CD14-positive monocyte (primary cell): ENCODE measurements at places on chromosomes 2 and 18.
A peak's percentile ranks its signal among the peaks of the same experiment; 100 is the strongest.

GRCh38 chr2:236679884-236680860, 110.5 kb downstream of the ACKR3 start:
- no peak overlapping the region for H3K4me3 ChIP-seq
- no peaks in the 10 kb centered on the region for H3K36me3 ChIP-seq
- no peaks in the 10 kb centered on the region for H3K27me3 ChIP-seq
- DNase-seq = no peak
- no peaks in the 10 kb centered on the region for H3K4me1 ChIP-seq

GRCh38 chr2:241048949-241049343, 50.5 kb downstream of the SNED1 start:
- H3K36me3 ChIP-seq = no peaks in the 10 kb centered on the region
- H3K27me3 ChIP-seq = no peaks in the 10 kb centered on the region
- no peak overlapping the region for H3K4me3 ChIP-seq
- H3K4me1 ChIP-seq = no peaks in the 10 kb centered on the region
- H3K27ac ChIP-seq = no peak overlapping the region
- DNase-seq = no peak

DNA sequence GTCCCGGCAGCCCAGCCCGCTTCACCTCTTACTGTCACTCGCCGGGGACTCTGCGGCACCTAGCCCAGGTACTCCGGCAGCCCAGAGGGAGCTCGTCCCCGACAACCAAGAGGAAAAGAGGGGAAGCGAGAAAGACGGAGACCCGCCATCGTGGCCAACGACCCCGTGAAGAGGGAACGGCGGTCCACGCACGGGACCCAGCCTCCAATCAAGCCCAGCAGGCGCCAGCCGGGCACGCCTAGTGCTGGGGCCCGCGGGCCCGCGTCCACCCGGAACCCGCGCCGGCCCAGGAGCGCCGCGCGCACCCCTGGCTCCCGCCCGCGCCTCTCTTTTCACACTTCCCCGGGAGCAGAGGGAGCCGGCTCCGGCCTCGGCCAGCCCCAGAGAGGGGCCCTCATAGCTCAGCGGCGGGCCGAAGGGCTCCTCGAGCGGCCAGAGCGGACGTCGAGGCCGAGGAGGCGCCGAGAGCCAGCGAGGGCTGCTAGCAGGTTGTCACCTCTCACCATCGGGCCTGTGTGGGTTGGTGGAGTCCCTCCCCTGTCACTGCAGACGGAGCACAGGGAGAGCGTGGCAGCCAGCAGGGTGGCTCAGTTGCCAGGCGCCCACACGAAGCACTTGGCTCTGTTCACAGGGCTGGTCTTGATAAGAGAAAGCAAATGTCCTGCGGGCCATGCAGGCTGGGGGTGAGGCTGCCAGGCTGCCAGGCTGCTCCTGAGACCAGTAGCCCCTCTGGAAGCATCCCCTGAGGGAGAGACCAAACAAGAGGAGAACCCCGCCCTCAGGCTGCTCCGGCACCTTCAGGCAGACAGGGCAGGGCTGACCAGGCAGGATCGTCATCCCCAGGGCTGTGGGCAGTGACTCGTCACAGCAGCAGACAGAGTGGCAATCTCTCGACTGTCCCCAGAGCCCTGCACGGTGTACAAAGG, 36.9 kb upstream of the KLF11 start:
- H3K36me3 ChIP-seq = no peaks in the 10 kb centered on the region
- H3K27ac ChIP-seq = no peak overlapping the region
- DNase-seq = peak; percentile 15
- peaks cover 18% of the 10 kb centered on the region for H3K27me3 ChIP-seq
- no peak overlapping the region for H3K4me3 ChIP-seq

DNA sequence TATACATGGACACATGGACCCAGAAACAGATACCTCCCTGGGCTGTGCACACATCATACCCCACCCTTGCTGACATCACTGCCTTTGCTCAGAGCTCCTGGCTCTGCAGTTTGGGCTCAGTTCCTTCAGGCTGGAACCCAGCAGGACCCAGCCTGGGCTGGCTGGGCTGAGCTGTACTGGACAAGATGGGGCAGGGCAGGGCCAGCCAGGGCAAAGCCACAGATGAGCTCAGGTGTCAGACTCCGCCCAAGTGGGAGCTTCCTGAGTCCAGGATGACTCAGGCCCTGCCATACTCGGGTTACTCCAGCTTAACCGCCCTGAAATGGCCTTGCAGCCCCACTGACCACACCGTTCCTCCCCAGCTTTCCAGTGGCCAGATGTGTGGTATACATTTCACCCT, 284.9 kb downstream of the OSR1 start:
- H3K4me3 ChIP-seq = no peak overlapping the region
- H3K4me1 ChIP-seq = no peaks in the 10 kb centered on the region
- no peak overlapping the region for H3K27ac ChIP-seq
- DNase-seq = no peak

GRCh38 chr2:204551512-204551863, 6.2 kb downstream of the PARD3B start:
- no peak overlapping the region for H3K4me3 ChIP-seq
- no peak for DNase-seq
- H3K36me3 ChIP-seq = no peaks in the 10 kb centered on the region
- peaks cover 2% of the 10 kb centered on the region for H3K27me3 ChIP-seq

DNA sequence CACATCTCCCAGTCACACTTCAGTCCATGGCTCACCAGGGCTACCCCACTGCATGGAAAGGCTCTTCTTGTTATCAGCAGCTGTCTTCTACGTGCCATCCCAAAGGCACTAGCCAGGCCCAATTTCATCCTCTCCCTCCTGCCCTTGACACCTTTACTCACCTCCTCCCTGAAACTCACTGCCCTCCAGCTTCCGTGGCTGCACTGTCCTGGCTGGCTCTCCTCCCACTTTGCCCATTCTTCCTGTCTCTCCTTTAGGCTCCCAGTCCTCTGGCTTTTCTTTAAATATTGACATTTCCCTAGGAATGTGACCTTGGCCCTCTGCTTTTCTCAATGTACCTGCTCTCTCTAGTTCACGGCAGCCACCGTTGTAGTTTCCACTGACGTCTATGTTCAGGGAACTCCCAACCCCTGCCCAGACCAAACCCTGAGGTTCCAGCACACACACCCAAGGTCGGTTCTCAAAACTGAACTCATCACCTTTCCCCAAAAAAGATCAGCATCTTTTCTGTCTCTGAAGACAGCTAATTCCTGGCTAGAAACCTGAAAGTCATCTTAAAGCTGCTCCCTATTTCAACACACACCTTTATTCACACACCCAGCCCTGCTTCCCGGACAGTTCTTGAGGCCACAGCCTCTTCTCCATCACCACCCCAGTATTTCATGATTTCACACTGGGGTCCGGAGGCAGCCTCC, 36.7 kb downstream of the WDFY1 start:
- H3K4me1 ChIP-seq = peaks cover 11% of the 10 kb centered on the region
- no peak for DNase-seq
- H3K4me3 ChIP-seq = no peak overlapping the region
- no peaks in the 10 kb centered on the region for H3K27me3 ChIP-seq

DNA sequence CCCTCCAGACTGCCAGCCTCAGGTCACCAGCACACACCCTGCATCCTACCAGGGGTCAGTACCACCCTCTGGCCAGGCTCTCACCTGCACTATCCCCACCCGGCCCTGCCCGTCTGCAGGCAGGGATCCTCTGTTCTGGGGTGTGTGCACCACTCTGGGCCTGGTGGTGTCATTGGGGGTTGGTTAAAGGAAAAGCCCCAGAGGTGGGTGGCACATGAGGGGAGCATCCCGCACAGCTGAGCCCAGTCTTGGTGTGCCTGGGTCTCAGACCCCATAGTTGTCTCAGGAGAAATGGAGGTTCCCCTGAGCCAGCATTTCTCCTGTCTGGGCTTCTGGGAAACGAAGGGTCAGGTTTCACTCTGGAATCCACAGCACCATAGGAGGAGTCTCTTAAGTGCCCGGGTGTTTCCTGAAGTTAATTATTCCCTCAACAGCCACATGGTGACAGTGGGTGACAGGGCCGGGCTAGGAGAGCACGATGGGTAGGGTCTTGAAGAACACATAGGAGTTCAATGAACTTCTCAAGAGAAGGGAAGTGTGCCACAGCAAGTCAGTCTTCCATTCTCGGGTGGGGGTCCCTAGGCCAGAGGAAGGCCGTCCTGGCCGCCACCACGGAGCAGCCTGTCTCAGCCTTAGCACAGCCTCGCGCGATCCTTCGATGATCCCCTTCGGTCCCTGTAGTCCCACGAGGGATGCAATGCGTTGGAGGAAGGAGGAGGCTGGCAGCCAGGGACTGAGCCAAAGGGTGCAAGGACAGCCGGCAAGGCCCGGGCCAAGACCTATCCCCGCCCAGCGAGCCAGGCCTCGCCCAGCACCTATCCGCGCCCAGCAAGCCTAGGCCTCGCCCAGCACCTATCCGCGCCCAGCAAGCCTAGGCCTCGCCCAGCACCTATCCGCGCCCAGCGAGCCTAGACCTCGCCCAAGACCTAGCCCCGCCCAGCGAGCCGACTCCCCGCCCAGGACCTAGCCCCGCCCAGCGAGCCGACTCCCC, 1.1 kb upstream of the FARP2 start:
- peak; percentile 62 for DNase-seq
- peaks cover 39% of the 10 kb centered on the region for H3K36me3 ChIP-seq
- peak overlapping the region; percentile 47 for H3K4me3 ChIP-seq
- peaks cover 29% of the 10 kb centered on the region for H3K4me1 ChIP-seq
- no peaks in the 10 kb centered on the region for H3K27me3 ChIP-seq

DNA sequence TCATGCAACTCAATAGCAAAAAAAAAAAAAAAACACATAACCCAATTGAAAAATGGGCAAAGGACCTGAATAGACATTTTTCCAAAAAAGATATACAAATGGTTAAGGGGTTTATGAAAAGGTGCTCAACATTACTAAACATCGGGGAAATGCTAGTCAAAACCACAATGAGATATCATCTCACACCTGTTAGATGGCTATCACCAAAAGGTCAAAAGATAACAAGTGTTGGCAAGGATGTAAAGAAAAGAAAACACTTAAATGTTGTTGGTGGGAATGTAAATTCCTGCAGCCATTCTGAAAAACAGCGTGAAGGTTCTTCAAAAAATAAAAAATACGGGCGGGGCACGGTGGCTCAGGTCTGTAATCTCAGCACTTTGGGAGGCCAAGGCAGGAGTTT, 112.4 kb upstream of the CAB39 start:
- H3K4me3 ChIP-seq = no peak overlapping the region
- no peaks in the 10 kb centered on the region for H3K36me3 ChIP-seq
- no peak overlapping the region for H3K27ac ChIP-seq
- H3K27me3 ChIP-seq = no peaks in the 10 kb centered on the region

DNA sequence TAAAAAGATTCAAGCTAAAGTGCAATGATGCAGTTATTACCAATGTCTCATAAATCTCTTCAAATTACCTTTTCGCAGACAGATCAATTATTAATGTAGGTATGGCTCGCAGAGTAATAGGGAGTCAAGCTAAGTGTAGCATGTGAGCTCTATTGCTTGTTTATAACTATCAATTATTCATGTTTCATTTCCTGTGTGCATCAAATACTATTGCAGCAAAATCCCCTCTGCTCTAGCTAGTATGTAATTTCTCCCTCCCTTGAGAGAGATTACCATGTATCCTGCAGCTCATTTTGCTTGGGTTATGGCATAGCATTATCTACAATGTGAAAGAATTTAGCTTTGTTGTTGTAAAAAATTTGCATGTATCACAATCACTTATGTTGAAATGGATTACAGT, 65.6 kb upstream of the SCN1A start:
- DNase-seq = no peak
- H3K36me3 ChIP-seq = no peaks in the 10 kb centered on the region
- no peaks in the 10 kb centered on the region for H3K27me3 ChIP-seq

DNA sequence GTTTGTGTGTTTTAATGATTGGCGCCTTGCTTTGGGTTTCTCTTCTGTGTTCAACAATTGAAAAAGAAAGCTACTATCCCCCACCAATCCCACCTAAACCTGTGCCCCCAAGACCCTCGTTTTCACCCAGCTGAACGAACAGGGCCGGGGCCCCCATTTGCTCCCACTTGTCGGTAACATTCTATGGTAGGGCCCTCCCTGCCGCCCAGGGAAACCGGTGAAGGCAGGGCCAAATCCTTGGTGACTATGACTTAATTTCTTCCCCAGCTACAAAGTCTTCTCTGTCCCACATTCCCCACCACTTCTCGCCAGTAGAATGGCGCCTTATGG, 598 bp upstream of the SNRNP200 start:
- H3K36me3 ChIP-seq = peaks cover 36% of the 10 kb centered on the region
- peak overlapping the region; percentile 97 for H3K4me3 ChIP-seq
- H3K4me1 ChIP-seq = peaks cover 13% of the 10 kb centered on the region
- H3K27me3 ChIP-seq = no peaks in the 10 kb centered on the region
- DNase-seq = no peak
- peak overlapping the region; percentile 90 for H3K27ac ChIP-seq

DNA sequence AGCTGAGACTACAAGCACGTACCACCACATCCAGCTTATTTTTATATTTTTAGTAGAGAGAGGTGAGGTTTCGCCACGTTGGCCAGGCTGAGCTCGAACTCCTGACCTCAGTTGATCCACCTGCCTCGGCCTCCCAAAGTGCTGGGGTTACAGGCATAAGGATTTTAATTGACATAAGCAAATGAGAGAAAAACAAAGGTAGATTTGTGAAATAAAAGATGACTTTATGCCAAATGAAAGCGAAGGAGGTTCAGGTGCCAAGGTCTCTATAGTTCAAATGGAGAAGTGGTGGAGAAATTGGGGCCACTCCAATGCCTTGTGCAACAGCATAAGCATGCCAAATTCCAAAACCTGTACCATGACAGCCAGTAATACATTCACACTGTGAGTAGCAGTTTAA, 180.6 kb downstream of the MREG start:
- no peak overlapping the region for H3K4me3 ChIP-seq
- peak; percentile 43 for DNase-seq
- H3K36me3 ChIP-seq = no peaks in the 10 kb centered on the region
- H3K27ac ChIP-seq = no peak overlapping the region

DNA sequence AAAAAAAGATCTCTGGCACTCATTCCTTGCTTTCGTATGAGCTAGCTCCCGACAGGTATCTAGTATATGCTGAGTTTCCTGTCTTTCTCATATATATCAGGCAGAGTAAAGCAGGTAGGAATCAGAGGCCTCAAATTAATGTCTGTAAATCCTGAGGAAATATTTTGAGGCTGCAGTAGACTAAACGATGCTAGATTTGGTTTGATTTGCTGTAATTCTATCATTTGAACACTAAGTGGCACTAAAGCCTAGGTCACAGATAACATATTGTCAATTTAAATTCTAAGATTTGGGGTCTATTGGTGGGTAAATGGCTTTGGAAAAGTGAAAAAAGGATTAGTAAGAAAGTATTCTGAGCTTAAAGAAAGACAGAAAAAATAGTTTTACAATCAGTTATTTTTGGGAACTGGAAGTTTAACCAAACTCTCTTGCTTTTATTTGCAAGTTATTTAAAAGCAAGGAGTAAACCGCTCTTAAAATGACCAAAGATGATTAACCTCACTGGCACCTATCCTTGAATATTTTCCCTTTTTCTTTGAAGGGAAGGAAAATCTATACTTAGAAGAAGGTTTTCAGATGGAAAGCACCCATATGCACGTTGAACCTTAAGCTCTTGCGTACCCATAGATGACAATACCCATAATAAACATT, 37.6 kb upstream of the SLC4A10 start:
- H3K4me1 ChIP-seq = no peaks in the 10 kb centered on the region
- H3K27ac ChIP-seq = no peak overlapping the region
- no peak overlapping the region for H3K4me3 ChIP-seq
- H3K36me3 ChIP-seq = no peaks in the 10 kb centered on the region
